SHP77 (cell line): ENCODE measurements at places on chromosomes 4 and X.
A peak's percentile ranks its signal among the peaks of the same experiment; 100 is the strongest.

GRCh38 chrX:12988797-12989196 is 13.9 kb downstream of the TMSB4X start:
- no peak for DNase-seq

DNA sequence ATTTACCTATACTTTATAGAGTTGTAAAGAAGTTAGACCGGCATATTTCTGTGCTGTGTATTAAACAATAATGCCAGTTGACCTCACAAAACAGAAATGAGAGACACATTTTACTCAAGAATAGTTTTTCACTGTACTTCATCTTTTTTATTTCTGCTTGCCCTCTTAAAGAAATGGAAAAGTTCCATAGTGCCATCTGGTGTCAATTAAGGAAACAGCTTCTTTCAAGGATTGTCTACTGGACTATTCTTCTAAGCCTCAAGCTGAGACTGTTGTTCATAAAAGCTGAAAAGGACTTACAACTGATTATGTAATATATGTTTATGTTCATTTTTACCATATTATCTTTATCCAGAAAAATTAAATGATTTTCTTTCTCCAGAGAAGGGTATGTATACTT is 1523.7 kb downstream of the ARAP2 start:
- no peak for DNase-seq

- peak; percentile 57 for DNase-seq
Observed at GRCh38 chr4:170047771-170048354, 21.7 kb upstream of the MFAP3L start.

DNA sequence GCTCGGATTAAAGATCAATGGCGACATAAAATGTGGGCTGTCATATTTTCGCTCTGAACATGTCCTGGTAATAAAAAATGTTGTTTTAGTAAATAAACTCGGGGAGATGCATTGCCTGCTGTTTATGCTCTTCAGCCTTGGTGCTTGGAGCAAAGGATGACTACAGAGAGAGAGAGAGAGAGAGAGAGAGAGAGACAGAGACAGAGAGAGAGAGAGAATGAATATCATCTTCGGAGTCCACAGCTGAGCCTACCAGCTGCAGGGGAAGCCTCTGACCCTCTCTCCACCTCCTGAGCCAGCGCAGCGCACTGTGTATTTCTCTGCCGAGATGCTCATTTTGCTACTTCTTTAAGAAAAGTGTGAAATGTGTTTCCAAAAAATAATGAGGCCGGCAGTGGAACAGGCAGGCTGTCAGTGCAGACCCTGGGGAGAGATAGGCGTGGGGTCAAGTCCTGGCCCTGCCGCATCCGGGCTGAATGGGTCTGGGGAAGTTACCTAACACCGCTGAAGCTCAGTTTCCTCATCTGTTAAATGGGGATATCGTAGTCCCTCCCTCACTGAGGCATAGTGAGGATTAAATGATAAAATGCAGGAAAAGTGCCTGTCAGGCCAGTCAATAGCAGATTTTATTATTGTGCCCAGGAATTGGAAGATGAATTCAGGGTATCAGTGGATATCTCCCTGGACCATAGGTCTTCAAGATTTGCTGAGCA is 58.5 kb upstream of the LGI2 start:
- no peak for DNase-seq

- no peak for DNase-seq
Observed at GRCh38 chr4:34953145-34953799, 1291.0 kb downstream of the ARAP2 start.

- DNase-seq: no peak
Observed at GRCh38 chr4:153322791-153323190, 21.7 kb upstream of the MND1 start.

- DNase-seq: no peak
Observed at GRCh38 chr4:96227515-96227914, 387.6 kb downstream of the PDHA2 start.

DNA sequence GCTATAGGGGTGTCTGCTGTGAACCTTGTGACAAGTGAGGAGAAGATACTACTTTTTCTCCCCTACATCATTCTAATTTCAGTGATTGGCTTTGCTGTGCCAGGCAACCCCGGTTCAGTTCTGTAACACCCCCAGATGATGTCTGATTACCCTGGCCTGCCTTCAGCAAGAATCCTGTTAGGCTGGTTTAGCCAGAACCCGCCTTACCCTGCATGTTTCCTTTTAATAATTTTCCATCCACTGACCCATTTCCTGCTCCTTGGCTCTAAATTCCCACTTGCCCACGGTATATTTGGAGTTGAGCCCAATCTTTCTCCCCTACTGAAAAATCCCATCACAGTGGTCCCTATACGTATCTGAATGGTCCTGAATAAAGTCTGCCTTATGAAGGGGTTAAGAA is 46.5 kb upstream of the HPSE start:
- DNase-seq: no peak

DNA sequence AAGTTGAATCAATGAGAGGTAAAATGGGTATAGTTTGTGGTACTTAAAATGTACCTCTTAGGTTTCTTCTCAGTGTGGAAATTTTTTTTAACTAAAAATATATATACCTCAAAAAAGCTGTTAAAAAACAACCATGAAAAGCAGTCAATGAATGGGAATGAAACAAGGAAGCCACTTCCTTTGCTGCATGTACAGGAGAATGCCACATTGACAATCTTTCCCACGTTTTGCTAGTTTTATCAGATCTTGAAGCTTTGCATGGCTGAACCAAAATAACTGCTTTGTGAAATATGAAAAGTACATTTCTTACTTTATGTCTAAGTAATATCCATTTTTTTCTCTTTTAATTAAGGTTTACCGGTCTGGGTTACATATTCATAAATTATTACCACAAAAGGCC is 71.8 kb downstream of the PRKG2 start:
- DNase-seq: no peak

DNA sequence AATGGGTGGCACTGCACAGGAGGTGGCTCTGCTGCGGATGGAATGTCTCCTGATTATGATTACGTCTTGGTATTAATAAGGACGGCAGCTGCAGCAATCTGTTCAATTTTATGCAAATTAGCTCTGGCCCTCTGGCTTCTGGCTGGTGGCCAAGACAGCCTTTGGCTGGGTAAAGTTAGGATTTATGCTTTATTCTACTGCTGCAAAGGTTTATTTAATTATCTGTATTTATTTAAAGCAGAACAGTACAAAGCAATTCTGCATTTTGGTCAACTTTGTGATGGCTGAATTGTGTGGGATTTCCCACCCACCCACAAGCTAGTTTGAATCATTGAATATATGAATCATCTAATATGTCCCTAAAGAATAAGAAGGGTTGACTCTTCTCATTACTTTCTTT is 745.6 kb upstream of the FAM241A start:
- peak; percentile 25 for DNase-seq

GRCh38 chrX:12034741-12035140 is 103.5 kb upstream of the FRMPD4 start:
- no peak for DNase-seq

DNA sequence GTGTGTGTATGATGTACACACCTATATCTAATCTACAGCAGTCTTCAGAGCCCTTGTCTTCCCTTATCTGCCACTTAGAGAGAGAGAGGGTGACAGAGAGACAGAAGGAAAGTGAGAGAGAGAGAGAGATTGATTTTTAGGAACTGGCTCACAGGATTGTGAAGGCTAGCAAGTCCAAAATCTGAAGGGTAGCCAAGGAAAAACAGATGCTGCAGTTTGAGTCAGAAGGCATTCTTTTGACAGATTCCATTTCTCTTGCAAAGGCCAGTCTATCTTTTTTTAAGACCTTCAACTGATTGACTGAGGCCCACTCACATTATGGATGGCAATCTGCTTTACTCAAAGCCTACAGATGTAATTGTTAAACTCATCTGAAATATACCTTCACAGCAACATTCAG is 664.0 kb upstream of the IGFBP7 start:
- no peak for DNase-seq

DNA sequence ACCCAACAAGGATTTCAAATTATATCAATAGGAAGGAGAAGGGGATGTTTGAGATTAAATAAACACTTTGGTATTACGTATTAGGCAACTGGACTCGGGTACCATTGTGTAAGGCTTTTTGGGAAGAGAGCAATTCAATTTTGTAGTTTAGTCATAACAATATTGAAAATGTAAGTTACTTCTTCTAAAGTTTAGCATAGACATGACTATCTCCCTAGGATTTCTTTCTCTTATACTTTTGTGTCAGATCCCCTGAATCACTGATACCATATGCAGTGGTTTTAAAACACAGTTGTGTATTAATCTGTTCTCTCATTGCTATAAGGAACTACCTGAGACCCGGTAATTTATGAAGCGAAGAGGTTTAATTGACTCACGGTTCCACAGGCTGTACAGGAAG is 123.8 kb upstream of the FAM9C start:
- DNase-seq: no peak

GRCh38 chr4:93016350-93016749 is 712.6 kb downstream of the GRID2 start:
- no peak for DNase-seq

DNA sequence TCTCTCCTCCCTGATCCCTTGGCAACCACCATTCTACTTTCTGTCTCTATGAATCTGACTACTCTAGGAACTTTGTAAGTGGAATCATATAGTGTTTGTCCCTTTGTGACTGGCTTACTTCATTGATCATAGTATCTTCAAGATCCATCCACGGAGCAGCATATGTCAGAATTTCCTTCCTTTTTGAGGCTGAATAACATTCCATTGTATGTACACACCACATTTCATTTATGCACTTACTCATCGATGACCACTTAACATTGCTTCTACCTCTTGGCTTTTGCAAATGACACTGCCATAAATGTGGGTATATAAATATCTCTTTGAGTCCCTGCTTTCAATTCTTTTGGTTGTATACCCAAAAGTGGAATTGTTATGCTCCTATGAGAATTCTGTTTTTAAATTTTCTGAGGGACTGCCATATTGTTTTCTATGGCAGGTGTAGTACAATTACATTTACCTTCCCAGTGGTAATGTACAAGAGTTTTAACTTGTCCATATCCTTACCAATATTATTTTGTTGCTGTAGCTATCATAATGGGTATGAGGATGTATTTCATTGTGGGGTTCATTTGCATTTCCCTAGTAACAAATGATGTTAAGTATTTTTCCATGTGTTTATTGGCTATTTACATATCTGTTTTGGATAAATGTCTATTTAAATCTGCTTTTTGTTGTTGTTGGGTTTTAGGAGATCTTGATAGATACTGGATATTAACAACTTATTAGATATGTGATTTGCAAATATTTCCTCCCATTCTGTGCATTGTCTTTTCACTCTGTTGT is 466.1 kb downstream of the C4orf33 start:
- no peak for DNase-seq

DNA sequence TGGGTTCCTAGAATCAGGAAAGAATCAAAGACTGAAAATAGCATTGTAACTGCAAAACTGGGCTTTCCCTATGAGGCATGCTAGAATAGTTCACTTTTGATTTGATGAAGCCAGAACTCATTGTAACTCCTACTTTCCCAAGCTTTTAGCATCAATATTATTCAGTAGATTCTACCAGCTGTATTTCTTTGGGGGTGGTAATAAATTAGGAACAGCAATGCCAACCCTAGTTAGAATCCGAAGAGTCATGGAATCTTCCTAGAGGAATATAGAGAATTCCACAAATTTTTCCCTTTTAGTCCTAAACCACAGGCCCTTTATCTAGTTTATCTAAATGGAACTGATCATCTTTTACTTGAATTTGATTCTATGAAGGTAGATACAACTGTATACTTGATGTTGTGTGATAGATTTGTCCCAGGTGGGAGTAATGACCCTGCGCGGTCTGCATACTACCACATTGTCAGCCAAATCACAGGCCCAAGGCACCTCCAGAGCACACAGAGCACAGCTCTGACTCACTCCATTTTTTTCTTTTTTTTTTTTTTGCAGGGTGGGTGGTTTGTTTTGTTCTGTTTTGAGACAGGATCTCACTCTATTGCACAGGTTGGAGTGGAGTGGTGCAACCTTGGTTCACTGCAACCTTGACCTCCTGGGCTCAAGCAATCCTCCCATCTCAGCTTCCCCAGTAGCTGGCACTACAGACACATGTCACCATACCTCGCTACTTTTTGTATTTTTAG is 66.6 kb downstream of the EDNRA start:
- no peak for DNase-seq

- DNase-seq: no peak
Observed at GRCh38 chr4:174763454-174764104, 65.5 kb downstream of the GLRA3 start.

GRCh38 chr4:127400276-127400675 is 232.5 kb upstream of the INTU start:
- no peak for DNase-seq

DNA sequence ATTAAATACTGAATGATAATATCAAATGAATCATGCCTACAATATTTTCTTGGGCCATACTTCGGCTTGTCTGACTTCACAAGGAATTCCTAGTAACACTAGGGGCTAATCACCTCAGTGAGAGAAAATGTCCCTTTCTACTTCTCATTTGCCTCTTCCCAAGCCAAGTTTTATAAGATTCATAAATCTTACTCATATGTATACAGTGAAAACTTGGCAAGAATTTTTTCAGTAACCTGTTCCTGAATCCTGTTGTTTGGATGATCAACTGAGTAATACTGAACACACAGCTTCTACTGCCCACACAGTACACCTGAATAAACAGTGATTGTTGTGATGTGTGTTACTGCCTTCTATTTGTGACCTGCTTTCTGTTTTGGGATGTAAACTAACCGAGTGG is 16.5 kb downstream of the TMPRSS11E start:
- no peak for DNase-seq

GRCh38 chrX:102580891-102581290 is 18.4 kb upstream of the ARMCX5 start:
- no peak for DNase-seq

DNA sequence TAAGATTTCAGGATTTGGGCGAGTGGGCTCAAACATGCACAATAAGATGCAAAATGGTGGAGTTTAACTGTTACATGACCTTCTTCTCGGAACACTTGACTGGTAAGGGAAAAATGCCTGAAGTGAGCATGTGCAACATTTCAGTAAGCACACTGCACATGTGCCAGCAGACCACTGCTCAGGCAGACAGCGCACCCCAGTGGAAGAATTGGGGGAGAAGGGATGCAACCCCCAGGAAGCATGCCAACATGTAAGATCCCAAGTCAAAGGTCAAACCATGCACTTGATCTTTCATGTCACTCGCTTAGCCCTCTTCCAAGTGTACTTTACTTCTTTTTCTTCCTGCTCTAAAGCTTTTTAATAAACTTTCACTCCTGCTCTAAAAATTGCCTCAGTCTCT is 256.3 kb downstream of the CENPC start:
- peak; percentile 12 for DNase-seq

GRCh38 chr4:143375326-143376073 is 38.8 kb downstream of the GAB1 start:
- peak; percentile 17 for DNase-seq

- DNase-seq: no peak
Observed at GRCh38 chr4:152540293-152540674, 4.4 kb upstream of the FBXW7 start.
